ENCODE measurements at places on chromosomes 13 and 19.
A peak's percentile ranks its signal among the peaks of the same experiment; 100 is the strongest.

- no peak for DNase-seq
These were observed 52.3 kb downstream of the LRCH1 start for GRCh38 chr13:46605076-46605824.

DNA sequence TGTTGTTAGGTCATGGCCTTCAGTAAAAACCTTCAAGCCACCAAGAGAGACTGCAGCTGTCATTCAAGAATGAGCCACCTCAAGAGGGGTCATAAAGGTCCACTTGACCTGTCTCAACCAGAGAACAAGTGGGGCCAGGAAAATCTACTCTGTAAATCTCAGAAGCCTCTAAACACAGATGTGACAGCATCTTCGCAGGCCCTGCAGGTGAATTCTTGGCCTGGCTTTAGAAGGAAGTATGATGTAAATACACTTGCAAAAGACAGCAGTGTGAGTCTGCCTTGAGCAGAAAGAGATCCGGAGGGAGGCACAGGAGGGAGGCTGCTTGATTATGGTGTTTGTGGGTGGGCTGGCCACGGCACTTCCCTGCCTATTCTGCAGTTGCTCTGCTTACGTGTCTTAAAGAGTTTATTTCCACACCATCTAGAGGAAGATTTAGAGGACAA is 1082.9 kb downstream of the UQCRFS1 start:
- no peak for DNase-seq

DNA sequence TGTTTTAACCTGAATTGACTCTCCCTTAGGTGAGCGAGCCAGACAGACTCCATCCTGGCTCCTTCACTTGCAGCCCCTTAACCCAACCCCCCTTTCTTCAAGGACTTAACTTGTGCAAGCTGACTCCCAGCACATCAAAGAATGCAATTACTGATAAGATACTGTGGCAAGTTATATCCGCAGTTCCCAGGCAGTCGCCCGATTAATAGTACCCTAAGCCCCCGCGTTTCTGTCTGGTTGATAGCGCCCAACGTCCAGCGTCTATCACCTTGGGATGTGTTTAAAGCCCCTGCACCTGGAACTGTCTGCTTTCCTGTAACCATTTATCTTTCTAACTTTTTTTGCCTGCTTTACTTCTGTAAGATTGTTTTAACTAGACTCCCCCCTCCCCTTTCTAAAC is 6.2 kb downstream of the HSD17B14 start:
- no peak for DNase-seq

- DNase-seq = peak; percentile 24
These were observed 9.4 kb downstream of the ZNF546 start for GRCh38 chr19:40006273-40006691.

- DNase-seq = no peak
These were observed 104.6 kb downstream of the TEX26 start for GRCh38 chr13:31036731-31037695.

- DNase-seq = no peak
These were observed 45.2 kb downstream of the GARRE1 start for GRCh38 chr19:34299576-34299975.

DNA sequence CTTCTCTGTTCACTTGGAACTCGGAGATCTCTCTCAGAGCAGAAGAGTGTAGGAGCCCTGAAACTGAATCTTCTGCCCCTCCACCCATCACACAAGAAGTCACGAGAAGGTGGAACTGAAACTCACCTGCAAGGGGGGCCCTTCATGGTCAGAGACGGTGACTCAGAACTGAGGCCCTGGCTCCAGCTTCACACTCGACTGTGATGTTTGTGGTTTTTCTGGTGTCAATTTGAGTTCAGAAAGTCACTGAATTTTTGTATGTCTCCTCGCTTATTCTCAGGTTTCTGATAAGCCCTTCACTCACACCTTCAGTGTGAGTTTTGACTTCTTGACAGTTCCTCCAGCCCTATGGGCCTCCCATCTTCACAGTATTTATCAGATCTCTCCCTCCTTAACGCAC is 23.1 kb downstream of the SIGLEC5 start:
- DNase-seq = no peak

DNA sequence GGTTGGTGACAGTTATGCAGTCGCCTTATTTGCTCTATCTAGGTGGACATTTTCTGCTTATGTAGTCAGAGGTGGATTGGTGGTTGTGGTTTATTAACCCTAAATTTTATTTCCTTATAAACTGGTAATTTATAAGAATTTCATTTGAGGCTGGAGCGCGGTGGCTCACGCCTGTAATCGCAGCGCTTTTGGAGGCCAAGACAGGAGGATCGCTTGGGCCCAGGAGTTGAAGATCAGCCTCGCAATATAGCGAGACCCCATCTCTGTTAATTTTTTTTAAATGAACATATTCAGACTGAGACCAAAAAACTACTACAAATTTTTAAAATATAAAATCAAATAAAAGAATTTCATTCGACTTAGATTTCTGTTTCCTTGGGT is 810 bp downstream of the ZNF627 start:
- no peak for DNase-seq

DNA sequence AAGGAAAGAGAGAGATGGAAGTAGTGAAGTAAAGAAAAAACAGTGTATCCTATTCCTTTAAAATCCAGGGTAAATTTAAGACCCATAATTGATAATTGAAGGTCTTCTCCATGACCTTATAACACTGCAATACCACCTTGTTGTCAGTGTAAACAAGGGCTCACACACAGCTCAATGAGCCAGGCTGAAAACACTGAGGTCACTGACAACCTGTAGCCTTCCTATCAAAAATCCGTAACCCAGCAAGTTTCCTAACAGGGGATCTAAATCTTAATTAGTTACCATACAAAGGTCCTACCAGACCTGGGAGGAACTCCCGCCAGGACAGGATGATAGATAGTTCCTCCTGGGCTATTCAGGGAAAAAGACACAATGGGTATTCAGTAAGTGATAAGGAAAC is 1677.1 kb downstream of the OLFM4 start:
- DNase-seq = no peak

DNA sequence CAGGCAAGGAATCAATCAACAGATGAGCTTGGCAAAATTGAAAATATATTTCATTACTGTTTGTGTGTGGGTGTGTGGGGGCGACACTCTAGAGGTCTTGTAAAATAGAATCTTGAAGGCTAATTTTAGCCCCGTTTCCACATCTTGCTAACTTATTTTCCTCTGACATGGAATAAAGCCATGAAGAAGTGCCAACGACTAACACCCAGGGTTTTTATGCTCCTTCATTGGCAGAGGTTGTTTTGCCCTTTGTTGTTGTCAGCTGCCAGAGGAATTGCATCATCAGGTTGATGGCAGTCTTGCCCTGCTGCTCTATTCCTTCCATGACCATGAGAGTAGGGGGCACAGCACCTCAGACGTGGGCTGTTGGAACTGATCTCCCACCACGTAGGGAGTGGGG is 30.6 kb upstream of the FAM216B start:
- DNase-seq = no peak

GRCh38 chr13:31073859-31074718 is 87.6 kb downstream of the HSPH1 start:
- no peak for DNase-seq

DNA sequence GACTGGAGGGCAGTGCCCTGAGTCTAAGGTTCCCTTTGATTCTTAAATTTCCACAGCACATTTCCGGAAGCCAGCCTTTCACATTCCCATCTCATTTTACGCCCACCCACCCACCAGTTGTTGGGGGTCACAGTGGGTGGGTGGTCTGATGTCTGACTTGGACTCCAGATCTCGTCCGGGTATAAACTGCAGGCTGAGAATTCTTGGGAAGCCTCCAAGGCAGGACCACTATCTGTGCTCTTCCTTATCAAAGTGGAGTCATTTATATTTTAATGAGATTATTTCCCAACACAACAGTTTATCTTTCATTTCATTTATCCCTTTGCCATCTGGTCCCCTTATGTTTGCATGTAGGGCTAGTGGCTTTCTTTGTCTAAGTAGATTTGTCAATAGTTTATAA is 3.6 kb upstream of the FAM124A start:
- DNase-seq = no peak

DNA sequence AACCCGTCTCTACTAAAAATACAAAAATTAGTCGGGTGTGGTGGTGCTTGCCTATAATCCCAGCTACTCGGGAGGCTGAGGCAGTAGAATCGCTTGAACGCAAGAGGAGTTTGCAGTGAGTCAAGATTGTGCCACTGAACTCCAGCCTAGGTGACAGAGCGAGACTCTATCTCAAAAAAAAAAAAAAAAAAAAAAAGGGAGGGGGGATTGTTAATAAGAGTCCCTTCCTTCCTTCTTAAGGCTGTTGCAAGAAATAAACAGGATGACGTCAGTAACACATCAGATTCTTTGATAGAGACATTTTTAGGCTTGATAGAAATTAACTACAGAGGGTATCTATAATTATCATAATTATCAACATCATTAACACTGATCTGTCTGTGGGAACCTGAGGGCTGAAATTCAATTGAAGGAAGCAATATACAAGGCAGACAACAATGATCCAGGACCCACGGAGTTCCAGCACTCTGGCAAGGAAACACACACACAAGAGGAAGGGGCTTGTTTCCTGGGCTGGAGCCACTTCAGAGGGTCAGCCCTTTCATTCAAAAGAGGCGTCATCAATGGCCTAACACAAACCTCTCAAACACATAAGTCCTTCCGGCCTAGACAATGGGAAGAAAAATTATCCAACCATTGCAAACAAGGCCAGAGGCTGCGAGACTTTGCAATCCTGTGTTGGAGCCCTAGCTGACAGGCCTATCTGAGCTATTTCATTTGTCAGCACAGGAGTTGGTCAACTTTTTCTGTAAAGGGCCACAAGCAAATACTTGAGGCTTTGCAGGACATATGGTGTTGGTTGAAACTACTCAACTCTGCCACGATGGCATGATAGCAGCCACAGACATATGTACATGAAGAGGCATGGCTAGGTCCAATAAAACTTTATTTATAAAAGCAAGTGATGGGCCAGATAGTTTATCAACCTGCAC is 105.2 kb downstream of the INSR start:
- no peak for DNase-seq

GRCh38 chr19:1822210-1822609 is 10.1 kb upstream of the ATP8B3 start:
- DNase-seq = no peak

DNA sequence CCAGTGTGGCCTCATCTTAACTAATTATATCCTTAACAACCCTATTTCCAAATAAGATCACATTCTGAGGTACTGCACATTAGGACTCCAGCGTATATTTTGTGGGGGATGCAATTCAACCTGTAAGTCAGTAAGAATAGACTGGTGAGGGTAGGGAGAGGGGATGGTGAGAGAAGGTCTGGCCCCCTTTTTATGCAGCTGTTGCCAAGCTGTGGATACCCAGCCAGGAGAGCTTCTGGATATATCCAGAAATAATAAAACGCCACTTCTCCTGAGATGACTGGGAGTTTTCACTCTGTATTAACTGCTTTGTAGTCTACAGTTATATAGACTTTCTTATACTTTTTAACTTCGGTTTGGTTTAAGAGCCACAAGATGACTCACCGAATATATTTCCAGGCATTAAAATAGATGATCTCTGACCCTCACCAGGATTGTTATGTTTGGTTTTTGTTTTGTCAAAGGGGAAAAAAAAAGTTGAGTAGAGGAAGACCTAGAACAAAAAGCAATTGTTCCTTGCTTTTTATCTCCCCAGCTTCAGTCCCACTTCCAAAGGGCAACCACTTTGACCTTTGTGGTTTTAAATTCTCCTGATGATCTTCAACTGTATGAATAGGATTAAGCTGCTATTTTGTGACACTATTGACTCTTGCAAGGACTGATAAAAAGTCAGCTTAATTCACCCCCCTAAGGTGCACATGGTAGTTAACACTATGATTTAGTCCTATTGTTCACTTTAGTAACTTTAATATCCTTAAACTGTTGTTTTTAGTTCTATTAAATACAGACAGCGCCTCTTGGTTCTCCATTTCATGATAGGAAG is 3.1 kb upstream of the NEK3 start:
- DNase-seq = peak; percentile 96

GRCh38 chr19:30069535-30070197 is 127.6 kb downstream of the URI1 start:
- no peak for DNase-seq

GRCh38 chr19:54180691-54181091 is 7.7 kb upstream of the TMC4 start:
- DNase-seq = no peak

- peak; percentile 38 for DNase-seq
These were observed 153.5 kb upstream of the KLF12 start for GRCh38 chr13:74287724-74288169.

DNA sequence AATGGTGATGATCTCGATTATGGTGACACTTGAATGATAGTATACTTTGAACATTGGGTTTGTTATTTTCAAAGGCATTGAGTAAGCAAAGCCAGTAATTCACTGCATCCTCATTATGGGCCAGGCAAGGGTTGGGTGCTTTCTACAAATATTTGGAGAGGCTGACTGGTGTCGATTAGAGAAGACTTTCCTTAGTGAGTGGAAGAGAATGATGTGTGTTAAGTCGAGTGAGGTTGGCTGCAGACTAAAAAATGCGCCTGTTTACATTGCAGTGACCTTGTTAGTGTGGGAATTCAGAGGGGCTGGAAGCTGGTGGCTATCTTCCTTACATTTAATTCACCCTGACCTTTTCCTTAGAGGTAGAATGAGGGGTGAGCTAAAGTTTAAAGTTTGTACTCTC is 22.4 kb upstream of the RNF113B start:
- no peak for DNase-seq

DNA sequence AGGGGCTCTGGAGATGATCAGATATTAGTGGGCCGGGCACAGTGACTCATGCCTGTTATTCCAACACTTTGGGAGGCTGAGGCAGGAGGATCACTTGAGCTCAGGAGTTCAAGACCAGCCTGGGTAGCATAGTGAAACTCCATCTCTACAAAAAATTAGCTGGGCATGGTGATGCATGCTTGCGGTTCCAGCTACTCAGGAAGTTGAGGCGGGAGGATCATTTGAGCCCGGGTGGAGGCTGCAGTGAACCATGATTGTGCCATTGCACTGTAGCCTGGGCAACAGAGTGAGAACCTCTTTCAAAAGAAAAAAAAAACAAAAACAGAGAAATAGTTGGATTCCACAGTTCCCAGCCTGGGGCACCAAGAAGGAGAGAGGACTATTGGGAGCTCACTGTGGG is 17.9 kb upstream of the SHFL start:
- DNase-seq = no peak

DNA sequence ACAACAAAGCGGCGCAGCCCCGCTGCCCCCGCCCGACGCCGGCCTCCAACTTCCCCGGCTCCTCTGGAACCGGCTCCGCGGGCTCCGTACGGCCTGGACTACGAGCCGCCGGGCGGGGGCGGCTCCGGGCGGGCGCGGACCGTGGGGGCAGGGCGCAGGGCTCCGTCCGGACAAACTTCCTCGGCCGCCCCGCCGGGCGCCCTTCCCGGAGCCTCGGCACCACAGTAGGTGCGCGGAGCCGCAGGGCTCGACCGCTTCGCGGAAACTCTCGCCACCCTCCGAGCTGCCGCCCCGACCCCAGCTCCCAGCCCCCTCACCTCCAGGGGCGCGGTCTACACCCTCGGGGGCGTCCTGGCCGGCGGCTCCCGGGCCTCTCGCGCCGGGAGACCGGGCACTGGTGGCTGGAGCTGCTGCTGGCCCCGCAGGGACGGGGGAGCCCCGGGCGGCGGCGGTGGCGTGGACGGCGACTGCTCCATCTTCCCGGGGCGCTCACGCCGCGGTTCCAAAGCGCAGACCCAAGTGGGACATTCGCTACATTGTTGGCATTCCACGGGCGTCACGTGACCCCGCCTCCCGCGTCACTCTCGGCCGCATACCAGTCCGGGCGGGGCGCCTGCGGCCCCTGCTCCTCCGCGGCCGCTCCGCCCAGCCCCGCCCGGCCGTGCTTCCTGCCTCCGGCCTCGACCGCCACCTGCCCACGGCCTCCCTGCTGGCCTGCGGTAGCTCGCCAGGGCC is at the start of gene LATS2:
LATS2 (minus strand) TSS at position 558 of the 735 bp plus-strand sequence. CDS start 15,560 bp downstream, outside the sequence.
- peak; percentile 92 for DNase-seq
